Stimulated activated CD4-positive, alpha-beta T cell treated with anti-CD3 and anti-CD28 coated beads, Interleukin-12 subunit alpha, Interleukin-12 subunit beta, amount 100 ng/mL, for 48 hours (primary cell): ENCODE measurements at places on chromosomes 16 and 17.

- no peak for DNase-seq
These were observed 7.3 kb downstream of the ZZEF1 start for GRCh38 chr17:4135489-4135888.

DNA sequence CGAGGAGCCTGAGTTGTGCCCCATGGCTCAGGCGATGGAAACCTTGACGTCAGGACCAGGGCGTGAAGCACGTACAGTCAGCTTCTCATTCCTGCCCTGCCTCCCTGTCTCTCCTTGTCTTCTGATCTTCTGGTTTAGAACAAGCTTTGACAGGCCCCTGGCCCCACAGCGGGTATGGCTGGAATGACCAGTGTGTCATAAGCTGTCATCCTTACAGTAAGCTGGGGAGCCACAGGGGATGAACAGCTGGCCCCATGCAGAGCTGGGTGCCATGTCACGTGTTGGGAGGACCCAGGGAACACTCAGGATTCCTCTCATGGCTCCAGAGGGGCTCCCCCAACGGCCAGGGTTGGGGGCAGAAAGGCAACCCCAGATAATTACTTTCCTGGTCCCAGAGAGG lies 157.6 kb upstream of the PLCG2 start:
- no peak for DNase-seq

GRCh38 chr16:47634727-47635126 lies 173.6 kb downstream of the PHKB start:
- DNase-seq, result no peak

DNA sequence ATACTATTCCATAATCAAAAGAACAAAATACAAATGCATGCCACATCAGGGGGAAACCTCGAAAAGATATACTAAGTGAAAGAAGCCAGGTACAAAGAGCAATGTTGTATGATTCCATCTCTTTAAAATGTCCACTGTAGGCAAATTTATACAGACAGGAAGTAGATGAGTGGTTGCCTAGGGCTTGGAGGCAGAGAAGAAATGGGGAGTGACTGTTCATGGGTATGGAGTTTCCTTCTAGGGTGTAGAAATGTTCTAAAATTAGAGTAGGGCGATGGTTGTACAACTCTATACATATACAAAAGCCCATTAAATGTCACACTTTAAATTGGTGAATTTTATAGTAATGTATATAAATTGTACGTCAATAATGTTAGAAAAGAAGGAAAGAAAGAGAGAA lies 128.1 kb downstream of the MAF start:
- DNase-seq, result no peak

GRCh38 chr17:15181816-15182215 lies 83.3 kb downstream of the PMP22 start:
- DNase-seq, result no peak

DNA sequence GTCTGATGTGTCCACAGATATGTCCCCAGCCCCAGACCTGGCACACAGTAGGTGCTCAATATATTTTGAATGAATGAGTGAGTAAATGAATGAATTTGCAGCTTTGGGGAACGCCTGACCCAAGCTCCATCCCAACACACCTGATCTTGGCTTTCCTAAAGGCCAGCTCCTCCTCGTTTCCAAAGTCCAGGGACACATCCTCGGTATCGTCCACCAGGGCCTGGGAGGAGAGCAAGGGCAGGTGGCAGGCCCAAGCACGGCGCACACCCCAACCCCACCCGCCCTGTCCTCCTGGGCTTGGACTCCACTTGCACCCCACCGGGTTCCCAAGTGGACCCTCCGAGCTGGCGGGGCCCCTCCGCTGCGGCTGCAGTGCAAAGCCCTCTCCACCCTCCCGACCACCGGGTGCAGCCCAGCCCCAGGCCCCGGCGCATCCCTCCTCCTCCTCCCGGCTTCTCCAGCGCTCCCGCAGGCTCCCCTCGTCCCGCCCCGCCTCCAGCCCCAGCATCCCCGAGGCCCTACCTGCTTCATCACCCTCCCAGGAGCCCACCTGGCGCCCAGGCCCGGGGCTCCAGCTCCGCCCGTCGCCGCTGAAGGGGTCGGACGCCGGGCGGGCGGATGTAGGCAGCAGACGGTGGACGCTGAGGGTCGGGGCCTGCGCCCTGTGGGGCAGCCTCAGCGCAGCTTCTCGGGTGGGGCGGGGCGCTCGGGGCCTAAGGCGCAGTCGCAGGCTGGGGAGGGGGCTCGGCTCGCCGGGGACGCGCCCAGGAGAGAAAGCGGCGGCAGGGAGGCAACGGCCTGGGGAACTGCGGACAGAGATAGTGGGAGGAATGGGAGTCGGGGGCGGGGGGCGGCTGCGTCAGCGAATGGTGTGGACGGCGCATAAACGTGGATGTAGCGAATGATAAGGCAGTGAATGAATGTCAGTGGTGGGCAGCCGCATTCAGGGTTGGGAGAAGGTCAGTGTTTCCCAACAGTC lies at the start of gene TVP23A:
TSS of gene TVP23A (minus strand) at position 832 of the 979 bp plus-strand sequence. CDS start at position 531, 301 bp downstream.
- no peak for DNase-seq

DNA sequence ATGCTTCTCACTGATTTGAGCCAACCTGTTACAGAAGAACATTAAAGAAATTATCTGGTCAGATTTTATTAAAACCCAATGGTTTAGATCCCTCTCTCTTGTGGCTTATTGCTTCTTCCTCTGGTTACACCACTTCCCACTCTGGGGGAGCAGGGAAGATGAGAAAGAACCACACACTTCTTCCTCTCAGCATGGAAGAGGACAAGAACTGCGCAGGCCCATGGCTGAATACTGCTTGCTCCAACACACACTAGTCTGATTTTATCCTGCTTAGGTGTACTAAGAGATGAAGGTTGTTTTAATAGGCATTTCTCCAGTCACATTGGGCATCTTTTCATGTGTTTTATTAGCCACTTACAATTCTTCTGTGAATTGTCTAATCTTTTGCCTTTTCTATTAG lies 27.6 kb downstream of the MAP3K3 start:
- DNase-seq, result no peak

DNA sequence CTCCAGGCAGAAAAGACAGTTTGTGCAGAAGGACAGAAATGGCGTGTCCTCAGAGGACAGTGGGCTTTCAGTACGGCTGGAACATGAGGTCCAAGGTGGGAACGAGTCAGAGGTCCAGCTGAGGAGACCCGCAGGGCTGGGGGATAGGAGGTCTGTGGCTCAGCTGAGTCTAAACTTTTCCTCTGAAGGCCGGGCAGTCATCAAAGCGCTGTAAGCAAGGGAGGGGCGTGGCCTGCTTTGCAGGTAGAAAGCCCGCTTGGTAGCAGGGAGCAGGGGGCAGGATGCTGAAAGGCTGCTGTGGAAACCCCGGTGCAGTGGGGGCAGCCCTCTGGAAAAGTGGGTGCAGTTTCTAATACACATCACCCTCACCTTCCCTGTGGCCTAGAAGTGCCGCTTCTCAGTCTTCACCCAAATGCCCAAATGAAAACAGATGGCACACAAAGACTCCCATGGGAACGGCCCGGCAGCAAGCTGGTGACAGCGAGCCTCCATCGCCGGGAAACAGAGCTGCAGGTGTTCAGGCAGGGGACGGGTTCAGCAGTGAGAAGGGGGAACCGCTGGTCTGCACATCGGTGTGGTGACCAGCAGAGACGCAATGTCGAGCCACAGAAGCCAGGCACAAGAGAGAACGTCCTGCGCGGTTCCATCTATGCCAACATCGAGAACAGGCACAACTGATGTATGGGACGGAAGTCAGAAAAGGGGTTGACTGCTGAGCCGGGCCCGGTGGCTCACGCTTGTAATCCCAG lies 12.2 kb upstream of the OSGIN1 start:
- no peak for DNase-seq

GRCh38 chr17:57875290-57876022 lies 25.6 kb upstream of the MRPS23 start:
- no peak for DNase-seq

DNA sequence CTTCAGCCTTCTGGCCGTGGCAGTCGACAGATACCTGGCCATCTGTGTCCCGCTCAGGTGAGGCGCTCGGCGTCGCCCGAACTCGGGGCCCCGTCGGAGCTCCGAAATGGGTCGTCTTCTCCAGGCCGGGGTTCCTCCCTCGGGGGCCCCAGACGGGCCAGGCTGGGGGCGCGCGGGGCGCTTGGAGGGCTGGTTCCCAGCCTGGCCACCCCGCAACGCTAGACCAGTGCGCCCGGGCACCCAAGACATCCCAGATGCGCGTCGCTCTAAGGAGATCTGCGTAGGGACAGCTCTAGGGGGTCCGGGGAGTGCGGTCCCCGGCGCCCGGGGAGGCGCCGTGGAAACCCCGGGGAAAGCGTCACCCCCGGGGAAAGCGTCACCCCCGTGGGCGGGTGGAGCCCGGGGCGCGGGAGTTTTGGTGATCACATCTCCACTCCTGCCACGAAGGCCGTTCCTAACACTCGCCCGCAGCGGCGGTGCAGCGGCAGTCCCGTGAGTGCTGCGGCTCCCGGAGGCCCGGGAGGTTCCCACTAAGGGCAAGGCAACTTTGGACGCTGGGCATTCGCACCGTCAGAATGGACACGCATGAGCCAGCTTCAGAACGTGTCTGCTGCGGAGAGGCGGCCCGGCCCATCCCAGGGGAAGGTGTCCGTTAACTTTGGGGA lies 729 bp downstream of the ADORA2B start:
- no peak for DNase-seq

DNA sequence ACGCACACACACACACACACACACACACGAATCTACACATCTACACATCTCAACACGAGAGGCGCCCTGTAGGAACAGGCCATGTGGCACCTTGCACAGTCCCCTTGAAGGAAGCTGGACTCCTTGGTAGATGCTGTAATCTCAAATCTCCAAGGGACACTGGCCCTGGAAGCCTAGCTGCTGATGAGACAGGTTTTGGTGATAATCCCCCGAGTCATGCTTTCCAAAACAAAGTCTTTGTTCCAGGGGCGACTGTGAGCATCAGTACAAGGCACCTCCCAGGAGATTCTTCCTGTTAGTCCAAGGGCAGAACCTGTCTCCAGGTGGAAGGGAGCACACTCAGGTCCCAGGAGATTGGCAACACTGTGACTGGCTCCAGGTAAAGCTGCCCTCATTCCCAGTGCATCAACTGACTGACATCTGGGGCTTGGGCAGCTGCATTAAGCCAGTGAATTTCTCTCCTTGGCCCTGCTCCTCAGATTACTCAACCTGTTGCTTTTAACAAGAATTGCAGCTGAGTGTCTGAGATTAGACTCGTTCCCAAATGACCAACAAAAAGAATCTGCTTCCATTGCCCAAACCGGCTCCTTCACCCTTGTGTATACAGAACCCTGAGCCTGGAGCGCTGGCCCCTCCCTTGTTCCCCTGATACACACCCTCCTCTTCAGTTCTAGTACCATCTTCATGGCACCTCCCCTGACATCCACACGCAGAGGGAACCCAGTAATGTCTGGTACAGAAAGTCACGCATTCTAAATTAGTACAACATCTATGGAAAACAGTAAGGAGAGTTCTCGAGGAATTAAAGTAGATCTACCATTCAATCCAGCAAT lies 13.9 kb upstream of the TNRC6C start:
- no peak for DNase-seq

GRCh38 chr17:52106638-52107261 lies 51.8 kb downstream of the CA10 start:
- peak; percentile 40 for DNase-seq

GRCh38 chr17:78735832-78736525 lies 46.1 kb downstream of the CYTH1 start:
- no peak for DNase-seq

- no peak for DNase-seq
These were observed 107.2 kb downstream of the PHKB start for GRCh38 chr16:47568351-47568750.

DNA sequence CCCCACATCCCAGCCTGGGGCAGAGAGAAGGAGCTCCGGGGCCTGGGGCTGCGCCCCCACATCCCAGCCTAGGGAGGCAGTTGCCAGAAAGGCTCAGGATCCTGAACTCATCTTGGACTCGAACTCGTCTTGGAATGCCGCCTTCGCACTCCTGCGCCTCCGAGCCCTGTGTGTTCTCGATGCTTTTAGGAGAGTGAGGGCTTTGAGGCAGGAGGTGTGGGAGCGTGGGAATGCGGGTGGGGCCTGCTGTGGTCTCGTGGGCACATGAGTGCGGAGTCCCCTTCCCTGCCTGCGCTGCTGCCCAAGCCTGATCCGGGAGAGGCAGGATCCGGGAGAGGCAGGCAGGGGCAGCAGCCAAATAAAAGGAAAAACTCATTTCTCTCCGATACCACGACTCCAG lies 1.2 kb downstream of the BHLHA9 start:
- DNase-seq, result no peak

GRCh38 chr16:29663807-29664090 lies 702 bp downstream of the SPN start:
- DNase-seq, result no peak

GRCh38 chr17:50022463-50023130 lies 27.6 kb upstream of the DLX3 start:
- no peak for DNase-seq

GRCh38 chr16:4272114-4272956 lies 488 bp downstream of the TFAP4 start:
- DNase-seq, result no peak

DNA sequence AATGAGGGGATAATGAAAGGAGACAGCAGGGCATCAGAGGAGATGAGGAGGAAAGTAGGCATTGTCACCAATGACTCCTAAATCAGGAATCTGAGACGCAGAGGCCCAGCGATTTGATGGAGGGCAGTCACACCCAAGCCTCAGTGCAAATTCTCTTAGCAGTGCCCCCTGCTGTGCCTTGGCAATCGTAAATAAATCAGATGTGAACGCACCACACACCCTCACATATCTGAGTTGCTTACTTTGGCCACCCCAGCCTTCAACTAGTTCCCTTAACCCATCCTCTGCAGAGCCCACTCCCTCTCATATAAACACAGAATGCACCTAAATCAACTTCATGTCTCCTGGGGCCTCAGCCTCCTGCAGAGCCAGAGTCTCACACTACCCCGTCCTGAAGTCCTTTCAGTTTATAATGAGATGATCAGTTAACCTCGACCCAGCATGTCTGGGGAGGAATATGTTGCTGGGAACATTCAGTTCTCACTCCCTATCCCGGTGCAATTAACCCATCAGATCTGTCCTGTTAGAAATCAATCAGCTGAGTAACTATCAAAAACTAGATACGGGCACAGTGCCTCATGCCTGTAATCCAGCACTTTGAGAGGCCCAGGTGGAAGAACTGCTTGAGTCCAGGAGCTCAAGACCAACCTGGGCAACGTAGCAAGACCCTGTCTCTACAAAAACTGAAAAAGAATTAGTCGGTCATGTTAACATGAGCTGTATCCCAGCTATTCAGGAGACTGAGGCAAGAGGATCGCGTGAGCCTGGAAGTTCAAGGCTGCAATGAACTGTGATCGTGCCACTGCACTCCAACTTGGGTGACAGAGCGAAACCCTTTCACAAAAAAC lies 78.4 kb downstream of the SLC39A11 start:
- DNase-seq, result no peak

- DNase-seq, result no peak
These were observed 491.3 kb upstream of the HSBP1 start for GRCh38 chr16:83316458-83316857.
